SK-MEL-5 (cell line): ENCODE measurements at places on chromosomes 3 and 15. TPM values are rescaled to one million over a fixed set of nuclear protein-coding genes. Genes with fewer than 3 reads are reported as not detected.

DNA sequence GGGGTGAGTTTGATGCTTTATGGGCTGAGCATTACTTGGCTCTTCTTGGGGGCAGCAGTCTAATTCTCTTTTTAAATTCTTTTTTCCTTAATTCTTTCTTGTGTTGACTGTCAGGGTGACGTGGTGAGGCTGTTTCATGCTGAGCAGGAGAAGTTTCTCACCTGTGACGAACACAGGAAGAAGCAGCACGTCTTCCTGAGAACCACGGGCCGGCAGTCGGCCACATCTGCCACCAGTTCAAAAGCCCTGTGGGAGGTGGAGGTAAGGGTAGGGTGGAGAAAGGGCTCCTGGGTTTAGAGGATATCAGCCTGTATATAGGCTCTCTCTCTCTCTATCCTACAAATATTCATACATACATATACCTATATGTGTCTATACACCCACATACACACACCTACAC is 152.3 kb downstream of the ITPR1 start:
- no peak for DNase-seq

GRCh38 chr3:124413989-124414598 is 316.2 kb upstream of the UMPS start:
- DNase-seq = no peak

GRCh38 chr15:92076541-92076940 is 223.0 kb downstream of the SLCO3A1 start:
- DNase-seq = no peak

DNA sequence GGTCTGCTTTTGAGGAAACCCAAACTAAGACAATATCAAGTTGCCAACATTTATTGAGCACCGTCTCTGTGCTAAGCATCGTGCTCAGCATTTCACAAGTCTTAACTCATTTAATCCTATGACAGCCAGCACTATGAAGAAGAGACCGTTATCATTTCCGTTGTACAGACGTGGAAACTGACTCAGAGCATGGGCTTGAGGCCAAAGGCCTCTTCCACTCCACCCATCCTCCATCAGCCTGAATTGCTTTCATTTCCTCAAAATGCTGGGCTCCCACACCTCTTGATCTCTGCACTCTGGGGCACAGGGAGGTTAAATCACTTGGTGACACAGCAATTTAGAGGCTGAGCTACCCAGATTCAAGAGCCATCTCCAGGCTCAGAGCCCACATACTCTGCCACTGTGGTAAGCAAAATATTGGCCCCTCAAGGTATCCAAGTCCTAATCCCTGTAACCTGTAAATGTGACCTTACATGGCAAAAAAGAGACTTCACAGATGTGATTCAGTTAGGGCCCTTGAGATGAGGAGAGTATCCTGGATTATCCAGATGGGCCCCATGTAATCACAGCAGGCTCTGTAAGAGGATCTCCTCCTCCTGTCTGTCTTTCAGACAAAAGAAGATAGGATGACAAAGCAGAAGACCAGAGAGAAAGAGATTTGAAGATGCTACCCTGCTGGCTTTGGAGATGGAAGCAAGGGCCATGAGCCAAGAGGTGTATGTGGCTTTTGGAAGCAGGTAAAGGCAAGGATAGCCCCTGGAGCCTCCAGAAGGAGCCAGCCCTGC is 24.3 kb upstream of the FLNB start:
- peak; percentile 41 for DNase-seq

DNA sequence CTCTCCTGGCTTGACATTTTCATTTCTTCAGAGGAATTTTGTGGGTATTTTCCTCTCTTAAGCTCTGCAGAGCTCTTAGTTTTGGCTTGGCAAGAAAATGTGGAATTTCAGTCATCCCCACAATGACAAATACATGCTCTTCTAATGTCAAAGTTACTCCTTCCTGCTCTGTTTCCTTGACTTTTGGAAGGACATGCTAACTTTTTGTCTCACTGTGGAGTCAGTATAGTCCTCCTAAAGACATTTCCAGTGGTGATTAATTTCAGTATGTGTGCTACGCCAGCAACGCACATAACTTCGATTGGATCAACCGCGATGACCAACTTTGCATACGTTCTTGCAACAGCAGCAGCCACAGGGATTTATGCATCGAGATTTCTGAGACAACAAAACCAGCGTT is 13.3 kb downstream of the EBLN2 start:
- DNase-seq = no peak

UROC1 gene
- total RNA-seq = 0.05 and 0.21 TPM in 2 replicates
